Vagina (tissue), 2 donors: ENCODE measurements at places on chromosomes 5 and 9. TPM values are rescaled to one million over a fixed set of nuclear protein-coding genes. Genes with fewer than 3 reads are reported as not detected.

The C5orf34 gene
- not detected for total RNA-seq

The PCDHGA10 gene
- total RNA-seq: 10.6 TPM

The SOHLH1 gene
- total RNA-seq: not detected

The SFXN1 gene
- 88.6 TPM for total RNA-seq

The ZBED3 gene
- 9.1 TPM for total RNA-seq

The CDC20B gene
- not detected for total RNA-seq

- DNase-seq: no peak
Observed at GRCh38 chr9:71916834-71917534, 5.5 kb downstream of the C9orf85 start.

- no peak for DNase-seq
Observed at GRCh38 chr5:159560088-159560487, 229.8 kb upstream of the IL12B start.

GRCh38 chr5:100832252-100833230 is 70.5 kb downstream of the ST8SIA4 start:
- no peak for DNase-seq

- DNase-seq: no peak
Observed at GRCh38 chr5:14599476-14600127, 18.0 kb downstream of the OTULINL start.
